ENCODE measurements at places on chromosomes 12 and 14.

DNA sequence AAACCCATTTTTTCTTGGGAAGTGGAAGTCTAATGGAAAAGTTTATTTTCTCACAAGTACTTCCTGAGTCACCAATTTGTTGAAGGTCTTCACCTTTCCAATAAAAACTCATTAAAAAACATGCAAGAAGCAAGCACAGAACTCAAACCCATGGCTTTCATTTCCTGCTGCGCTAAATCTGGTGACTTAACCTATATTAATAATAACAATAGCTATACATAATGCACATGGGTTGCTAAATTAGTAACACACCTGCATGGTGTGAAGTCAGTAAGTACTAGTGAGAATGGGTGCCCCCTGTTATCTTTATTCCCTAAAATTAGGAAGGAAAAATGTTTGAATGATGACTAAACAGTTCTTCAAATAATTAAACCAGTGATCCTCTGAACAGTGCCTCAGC is 52.3 kb downstream of the PPP2R5C start:
- DNase-seq: no peak

- no peak for DNase-seq
Observed at GRCh38 chr12:112282920-112283319, 99.3 kb downstream of the HECTD4 start.

DNA sequence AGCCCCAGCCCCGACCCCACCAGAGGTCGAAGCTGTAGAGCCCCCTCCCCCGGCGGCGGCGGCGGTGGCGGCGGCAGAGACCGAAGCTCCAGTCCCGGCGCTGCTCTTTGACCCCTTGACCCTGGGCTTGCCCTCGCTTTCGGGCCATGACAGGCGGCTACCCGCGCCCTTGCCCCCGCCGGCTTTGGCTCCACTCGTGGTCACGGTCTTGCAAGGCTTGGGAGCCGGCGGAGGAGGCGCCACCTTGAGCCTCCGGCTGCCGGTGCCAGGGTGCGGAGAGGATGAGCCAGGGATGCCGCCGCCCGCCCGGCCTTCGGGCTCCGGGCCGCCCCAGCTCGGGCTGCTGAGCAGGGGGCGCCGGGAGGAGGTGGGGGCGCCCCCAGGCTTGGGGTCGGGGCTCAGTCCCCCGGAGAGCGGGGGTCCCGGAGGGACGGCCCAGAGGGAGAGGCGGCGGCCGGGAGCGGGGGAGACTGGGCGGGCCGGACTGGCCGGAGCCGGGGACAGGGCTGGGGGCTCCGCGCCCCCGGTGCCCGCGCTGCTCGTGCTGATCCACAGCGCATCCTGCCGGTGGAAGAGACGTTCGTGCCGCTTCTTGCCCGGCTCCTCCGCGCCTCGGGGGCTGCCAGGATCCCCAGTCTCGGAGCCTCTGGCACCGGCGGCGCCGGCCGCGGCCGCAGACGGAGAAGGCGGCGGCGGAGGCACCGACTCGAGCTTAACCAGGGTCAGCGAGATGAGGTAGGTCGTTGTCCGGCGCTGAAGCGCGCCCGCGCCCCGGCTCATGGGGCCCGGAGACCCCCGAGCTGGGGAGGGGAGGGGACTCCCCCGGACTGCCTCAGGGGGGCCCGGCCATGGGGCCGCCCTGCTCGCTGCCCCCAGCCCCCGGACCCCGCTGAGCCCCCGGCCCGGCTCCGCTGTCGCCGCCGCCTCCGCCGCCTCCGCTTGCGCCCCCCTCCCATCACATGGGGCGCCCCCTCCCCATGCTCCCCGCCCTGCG is 778 bp downstream of the AGAP2 start:
- no peak for DNase-seq

GRCh38 chr12:132921685-132922084 is 34.3 kb upstream of the CHFR start:
- DNase-seq: no peak

DNA sequence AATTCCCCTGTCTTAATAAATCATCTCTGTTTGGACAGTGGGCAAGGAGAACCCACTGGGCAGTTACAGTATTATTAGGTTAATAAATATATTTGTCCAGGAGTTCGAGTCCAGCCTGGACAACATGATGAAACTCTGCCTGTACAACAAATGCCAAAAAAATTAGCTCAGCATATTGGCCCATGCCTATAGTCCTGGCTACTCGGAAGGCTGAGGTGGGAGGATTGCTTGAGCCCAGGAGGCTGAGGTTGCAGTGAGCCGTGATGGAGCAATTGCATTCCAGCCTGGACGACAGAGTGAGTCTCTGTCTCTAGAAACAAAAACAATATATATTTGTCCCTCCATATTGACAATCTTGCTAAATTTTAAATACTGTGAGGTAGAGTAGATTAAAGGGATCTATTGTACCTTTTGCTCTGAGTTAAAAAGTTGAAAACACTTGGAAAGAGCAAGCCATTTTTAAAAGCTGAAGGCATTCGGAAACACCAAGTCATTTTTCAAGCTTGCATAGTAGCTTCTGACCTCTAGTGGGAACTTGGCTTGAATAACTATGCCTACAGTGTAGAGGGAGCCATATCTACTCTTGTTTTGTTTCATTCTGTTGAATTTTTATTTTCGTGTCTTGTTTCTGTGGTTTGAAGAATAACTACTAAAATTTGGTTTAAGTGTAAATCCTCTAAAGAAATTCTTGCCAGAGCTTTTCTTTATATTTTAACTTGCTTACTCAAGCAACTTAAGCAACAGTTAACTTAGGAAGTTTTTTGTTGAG is 14.6 kb upstream of the EEA1 start:
- DNase-seq: no peak

GRCh38 chr14:72303930-72304329 is 371.7 kb downstream of the RGS6 start:
- DNase-seq: no peak

Data from PC-3 (cell line).